Cortex of kidney (tissue), 1 donor: ENCODE measurements at places on chromosomes 2 and 18.

DNA sequence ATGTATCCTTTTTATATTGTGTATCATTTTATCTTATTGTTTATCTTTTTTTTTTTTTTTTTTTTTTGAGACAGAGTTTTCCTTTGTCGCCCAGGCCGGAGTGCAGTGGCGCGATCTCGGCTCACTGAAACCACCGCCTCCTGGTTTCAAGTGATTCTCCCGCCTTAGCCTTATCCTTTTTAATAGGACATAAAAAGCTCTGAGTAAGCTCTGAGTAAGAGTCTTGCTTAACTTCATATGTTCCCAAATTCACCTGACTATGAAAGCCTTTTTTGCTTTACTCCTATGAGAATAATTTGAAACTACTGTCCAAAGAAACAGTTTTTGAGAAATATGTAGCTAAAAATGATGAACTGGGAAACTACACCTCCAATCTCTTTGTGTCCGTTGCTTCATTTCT lies 525.5 kb downstream of the IRS1 start:
- no peak for DNase-seq

- DNase-seq = no peak
Measured at GRCh38 chr2:189880832-189881492, 96.7 kb downstream of the PMS1 start.

DNA sequence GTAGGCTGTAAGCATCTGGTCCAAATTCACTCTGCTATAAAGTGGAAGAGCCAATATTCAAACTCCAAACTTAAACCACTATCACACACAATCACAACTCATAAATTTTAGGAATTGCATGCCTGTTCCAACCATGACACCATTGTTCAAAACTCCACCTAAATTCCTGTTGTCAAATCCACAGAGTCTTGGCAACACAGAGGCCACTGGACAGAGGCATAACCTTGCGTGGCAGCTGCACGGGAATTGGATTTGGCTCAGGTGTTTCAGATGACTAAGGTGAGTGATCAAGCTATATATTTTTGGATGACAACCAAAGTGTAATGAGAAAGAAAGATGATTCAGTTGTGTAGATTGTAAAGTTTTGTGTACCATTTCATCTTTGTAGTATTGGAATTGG lies 422.7 kb upstream of the TNP1 start:
- DNase-seq = no peak

GRCh38 chr2:71852141-71852711 lies 295.4 kb downstream of the CYP26B1 start:
- no peak for DNase-seq

DNA sequence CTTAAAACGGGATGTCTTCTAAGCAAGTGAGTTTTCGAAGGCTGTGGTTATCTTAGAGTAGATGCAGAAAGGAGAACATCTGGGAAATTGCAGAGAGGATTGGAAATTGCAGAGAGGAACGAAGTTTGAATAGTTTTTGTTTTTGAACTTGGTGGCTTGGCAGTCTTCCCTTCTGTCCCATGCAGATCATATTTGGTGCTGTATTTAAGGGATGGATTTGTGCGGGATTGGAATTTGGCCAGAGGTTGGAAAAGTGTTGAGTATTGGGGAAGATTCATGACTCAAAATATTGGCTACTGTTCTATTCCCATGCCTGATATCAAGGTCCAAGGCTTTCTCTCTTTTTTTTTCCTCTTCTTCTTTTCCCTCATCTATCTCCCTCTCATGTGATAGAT lies 18.2 kb downstream of the PTPRM start:
- DNase-seq = no peak

DNA sequence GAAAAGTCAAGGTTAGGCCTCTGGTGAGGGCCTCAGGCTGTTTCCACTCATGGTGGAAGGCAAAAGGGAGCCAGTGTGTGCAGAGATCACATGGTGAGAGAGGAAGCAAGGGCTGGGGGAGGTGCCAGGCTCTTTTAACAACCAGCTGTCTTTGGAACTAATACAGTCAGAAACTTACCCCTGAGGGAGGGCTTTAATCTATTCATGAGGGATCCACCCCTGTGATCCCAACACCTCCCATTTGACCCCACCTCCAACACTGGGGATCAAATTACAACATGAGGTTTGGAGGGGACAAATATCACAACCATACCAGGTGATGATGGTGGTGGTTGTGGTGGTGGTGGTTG lies 10.9 kb downstream of the POLI start:
- no peak for DNase-seq

DNA sequence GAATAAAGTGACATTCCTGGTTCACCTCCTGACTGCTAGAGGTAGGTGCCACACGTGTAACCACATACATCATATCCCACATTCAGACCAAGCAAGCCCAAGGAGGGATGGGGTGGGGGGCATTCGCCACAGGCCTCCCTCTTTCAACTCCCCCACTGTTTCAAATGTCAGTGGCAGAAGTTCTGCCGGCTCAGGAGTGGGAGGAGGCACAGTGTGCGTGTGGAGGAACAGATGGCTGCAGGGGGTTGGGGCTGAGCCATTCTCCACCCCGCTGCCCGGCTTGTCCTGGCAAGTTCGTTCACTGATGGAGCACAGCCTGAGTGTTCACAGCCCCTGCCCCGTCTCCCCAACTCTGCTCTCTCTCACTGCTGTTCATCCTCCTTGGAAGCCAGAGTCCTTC lies 75.4 kb upstream of the TANC1 start:
- no peak for DNase-seq

DNA sequence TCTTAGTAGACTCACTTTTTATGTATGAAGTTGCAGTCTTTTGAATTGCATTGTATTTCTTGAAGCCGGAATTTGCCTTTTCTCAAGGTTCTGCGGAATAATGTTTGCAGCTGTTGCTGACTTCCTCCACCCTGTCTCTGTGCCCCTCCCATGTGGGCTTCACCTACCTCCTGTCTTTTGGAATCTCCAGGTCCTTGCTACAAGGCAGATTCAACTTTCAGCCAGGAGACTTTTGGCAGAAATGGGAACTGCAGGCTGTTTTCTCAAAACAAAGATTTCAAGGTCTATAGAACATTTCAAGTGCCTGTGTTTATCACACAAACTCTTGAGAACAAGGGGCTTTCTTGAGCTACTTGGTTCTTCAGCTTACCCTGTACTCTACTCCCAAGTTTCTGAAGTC lies 25.6 kb downstream of the ZNF236 start:
- no peak for DNase-seq

GRCh38 chr18:7950380-7951136 lies 383.4 kb downstream of the PTPRM start:
- no peak for DNase-seq

DNA sequence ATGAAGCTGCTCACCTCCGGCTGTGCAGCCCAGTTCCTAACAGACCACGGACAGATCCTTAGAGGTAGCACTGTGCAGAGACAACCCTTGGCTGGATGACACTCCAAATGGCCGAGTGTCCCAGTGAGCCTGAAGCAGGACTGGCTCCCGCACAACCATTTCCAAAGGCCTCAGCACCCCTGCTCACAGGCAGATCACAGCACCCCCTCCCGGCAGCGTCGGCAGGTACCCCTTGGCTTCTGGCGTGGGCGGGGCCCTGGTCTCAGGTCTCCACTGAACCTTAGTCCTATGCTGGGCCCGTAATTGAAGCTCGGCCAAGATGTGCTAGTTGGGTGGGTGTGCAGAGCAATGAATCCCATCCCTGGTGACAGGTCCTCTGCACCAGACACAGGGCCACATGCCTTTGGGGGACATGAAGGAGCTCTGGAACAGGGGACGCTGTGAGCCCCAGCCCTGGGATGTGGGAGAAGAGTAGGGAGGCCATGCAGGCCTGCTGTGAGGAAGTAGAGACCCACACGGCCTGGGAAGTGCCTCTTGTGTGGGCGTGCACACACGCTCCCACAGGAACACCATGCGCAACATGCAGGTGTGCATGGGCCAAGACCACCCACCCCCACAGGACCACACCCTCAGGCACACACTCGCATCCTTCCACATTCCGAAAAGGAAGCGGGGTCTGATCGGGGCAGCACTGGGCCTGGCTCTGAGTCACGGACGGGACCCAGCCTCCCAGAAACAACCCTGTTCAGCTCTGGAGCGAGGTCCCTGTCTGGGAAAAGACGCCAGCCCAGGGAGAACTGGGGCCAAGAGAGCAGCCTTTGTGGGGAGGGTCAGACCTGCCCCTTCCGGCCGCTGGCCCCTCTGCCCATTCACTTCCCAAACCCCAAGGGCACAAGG lies 2.8 kb downstream of the DUSP2 start:
- no peak for DNase-seq

DNA sequence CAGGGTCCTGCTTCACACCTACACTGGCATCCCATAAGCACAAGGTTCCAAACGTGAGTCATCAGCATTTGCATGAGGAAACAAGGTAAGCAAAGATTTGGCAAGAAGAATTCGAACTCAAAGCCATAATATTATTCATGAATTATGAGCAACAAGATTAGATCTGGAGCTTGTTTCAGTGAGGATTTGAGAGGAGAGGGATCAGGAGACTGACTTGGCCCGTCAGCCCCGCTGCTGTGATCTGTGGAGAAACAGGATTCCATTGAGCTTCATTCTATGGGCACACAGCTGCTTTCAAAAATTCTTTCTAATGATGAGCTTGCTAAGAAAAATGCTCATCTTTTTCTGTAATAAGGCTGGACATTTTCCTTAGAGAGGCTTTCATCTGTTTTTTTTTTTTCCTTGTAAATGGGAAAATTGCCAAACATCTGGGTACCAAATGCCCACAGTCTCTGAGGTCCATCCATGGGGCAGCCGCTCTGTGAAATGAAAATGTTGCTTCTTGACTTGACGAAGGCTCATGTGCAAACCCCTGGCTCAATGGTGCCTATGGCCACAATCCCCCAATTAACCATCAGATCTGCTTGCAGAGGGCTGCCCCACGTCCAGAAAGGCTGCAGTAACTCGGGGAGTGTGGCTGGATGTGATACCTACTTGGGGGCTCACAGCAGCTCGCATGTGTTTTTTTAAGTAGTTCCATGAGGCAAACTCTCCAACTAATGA lies 179.3 kb downstream of the TMEM18 start:
- DNase-seq = no peak

GRCh38 chr2:152648336-152648735 lies 68.9 kb downstream of the PRPF40A start:
- no peak for DNase-seq

GRCh38 chr18:75592527-75592926 lies 165.0 kb upstream of the SMIM21 start:
- no peak for DNase-seq

DNA sequence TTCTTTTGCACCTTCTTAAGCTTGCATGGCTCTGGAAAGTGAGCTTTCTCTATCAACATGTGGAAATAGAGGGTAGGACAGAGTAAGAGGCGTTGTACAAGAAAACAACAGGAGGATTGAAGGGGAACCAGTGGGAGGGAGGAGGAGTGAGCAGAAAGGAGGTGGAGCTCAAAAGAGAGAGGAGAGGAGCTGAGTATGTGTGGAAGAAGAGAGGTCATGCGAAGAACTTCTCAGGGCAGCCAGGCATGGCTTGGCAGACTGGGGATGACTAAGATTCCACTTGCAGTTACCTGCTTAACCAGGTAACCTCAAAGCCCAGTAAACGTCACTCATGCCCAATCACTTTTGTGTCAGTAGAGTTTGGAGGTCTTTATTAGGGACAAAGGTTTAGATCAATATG lies 105.1 kb downstream of the BCL2L11 start:
- DNase-seq = no peak

- no peak for DNase-seq
Measured at GRCh38 chr18:68694316-68694715, 20.6 kb downstream of the TMX3 start.

DNA sequence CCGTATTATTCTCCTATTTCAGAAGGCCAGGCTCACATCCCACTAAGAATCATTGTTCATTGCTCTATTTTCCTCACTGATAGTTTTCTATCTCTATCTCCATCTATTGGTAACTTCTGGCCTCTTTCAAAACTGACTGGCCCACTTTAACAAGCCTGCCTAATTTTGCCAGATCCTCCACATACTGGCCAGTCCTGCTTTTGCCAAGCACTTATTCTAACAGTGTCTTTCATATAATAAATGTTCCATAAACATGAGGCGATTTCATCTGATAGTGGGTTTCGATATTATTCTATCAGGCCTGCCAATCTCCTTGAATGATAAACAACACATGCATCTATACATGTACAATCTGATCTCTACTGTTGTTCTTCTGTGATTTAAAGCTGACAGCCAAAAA lies 125.9 kb upstream of the KCNH7 start:
- no peak for DNase-seq

GRCh38 chr2:140988597-140988996 lies 1142.2 kb downstream of the LRP1B start:
- no peak for DNase-seq

DNA sequence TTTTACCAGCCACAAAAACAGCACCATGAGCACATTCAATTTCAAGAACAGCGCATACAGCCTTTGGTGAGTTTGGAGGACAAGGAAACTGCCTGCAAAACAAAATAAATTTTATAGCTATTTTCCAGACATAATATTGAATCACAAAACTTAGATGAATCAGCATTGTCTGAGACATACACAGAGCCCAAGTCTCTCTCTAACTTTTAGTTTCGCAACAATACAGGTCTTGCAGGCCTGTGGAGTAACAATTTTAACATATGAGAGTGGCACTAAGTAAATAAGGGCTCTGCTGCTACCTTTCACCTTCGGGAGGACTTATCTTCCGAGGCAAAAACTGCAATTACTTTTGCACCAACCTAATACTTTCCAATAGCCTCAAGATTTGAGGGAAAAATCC lies 56.1 kb upstream of the PEX13 start:
- DNase-seq = no peak

DNA sequence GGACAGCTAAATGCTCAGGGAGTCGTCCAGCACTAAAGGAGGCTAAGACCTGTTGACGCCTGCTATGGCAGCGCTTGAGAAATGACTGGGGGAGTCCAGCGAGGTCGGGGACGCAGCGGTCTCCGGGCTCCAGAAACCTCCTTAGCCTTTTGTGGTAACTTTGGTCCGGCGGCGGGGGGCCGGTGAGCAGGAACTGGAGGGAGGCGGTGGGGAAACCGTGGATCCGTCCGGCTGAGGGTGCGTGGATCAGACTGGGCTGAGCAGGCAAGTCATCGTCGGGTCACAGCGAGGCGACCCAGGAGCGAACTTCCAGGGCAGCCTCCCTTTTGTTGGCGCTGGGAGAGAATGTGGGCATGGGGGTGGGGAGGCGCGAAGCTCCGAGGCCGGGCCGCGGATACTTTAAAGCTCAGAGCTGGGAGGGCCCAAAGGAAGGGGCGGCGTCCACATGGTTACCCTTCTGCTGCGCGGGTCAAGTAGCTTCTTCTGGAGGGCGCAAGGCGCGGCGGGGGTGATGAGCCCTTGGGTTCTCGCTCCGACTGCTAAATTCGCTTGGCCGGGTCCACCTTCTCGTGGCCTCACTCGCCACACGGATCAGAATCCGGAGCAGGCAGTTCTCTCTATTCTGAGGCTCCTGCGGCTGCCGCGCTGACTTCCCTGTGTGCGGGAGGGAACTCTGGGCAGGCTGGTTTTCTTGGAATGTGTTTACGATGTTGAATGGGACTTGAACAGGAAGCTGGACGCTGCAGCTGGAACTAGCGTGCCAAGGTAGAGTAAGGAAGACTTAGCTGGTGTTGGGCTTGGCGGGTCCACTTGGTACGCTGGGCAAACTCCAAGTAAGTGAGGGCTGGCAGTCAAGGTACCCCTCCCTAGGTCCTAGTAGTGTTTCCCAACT lies 920 bp downstream of the GULP1 start:
- DNase-seq = peak; percentile 15
